ENCODE measurements at places on chromosomes 3 and 15.

- DNase-seq, result no peak
Measured at GRCh38 chr3:52429779-52430415, 15.0 kb downstream of the SEMA3G start.

GRCh38 chr15:101499863-101500713 lies 10.6 kb upstream of the PCSK6 start:
- no peak for DNase-seq

- DNase-seq, result no peak
Measured at GRCh38 chr3:66138336-66139313, 82.2 kb upstream of the SLC25A26 start.

DNA sequence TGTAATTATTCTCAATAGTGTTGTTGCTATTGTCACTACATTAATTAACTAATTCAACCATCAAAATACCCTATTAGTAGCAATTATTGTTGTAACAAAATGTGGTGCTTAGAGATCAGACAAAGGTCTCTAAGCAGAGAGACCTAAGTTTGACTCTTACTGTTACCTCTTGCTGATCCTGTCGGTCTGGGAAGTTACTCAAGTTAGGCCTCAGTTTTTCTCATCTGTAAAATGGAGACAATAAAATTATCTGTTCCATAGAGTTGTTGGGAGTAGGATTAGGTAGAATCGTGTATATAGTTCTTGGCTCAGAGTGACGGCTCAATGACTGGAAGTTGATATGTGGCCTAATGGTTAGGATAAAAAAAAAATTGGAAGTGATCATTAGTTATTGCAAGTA lies 69.8 kb upstream of the ARL8B start:
- no peak for DNase-seq

GRCh38 chr3:119319311-119319710 lies 25.1 kb downstream of the ARHGAP31 start:
- DNase-seq, result no peak

DNA sequence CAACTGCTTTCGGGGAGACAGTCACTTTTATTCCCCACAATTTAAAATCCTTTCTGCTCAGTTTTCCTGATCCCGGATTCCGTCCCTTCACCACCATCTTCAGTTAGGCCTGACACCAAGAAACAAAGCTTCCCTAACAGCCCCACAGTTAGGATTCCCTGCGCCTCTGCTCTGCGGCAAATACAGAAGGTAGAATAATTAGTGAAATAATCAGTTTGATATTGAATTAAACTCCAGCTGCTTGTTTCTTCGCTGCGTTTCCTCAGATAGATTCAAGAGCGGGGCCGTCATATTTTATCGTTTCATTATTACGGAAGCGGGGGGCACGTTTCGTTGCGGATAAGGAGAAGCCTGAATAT lies 1.3 kb upstream of the EOMES start:
- no peak for DNase-seq
